ENCODE measurements at places on chromosomes 16 and 17. TPM values are rescaled to one million over a fixed set of nuclear protein-coding genes. Genes with fewer than 3 reads are reported as not detected.

DNA sequence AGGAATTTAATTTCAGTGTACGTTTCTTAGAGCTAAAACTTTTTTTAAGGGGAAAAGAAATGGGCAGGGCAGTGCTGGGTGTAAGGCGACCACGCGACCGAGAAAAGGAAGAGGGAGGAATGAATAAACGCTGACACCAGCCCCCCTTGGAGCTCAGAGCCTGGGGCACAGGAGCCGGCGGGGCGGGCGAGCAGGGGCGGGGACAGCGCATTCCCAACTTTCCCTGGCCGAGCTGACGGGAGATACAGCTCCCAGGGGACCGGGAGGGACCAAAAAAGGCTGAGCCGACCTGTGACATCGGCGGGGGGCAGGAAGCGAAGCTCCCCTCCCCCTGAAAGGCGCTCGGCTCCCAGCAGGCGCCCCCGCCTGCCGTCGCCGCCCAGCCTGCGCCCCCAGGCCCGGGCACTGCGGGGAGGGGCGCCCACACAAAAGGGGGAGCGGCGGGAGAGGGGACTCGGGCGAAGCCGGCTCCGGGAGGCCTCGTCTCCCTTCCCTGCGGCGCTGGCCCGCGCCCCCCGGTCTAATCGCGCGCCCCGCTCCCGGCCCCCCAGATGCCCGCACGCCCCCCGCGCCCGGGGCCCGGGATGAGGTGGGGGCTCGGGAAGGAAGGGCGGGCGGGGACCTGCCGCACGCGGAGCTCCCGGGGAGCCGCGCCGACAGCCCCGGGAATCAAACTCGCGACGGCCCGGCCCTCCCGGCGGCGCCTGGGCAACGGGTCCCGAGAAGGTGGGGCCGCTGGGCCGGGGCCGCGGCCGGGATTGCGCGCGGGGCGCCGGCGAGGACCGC is 622 bp downstream of the CUEDC1 start:
- no peak for DNase-seq

DNA sequence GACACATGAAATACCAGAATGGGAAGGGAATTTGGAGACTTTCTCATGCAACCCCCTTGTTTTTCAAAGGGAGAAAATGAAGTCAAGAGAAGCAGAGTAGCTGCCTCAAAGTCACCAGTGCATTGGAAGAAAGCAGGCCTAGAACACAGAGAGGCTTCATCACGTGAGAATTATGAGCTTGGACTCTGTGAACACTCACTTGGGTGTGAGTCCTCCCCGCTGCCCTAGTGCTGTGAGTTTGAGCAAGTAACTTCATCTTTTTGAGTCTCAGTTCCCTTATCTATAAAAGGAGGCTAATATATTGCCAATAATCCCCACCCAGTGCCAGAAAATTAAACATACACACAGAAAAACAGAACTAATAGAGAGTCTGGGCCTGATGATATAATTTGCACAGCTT is 315.8 kb downstream of the XYLT1 start:
- no peak for DNase-seq

DNA sequence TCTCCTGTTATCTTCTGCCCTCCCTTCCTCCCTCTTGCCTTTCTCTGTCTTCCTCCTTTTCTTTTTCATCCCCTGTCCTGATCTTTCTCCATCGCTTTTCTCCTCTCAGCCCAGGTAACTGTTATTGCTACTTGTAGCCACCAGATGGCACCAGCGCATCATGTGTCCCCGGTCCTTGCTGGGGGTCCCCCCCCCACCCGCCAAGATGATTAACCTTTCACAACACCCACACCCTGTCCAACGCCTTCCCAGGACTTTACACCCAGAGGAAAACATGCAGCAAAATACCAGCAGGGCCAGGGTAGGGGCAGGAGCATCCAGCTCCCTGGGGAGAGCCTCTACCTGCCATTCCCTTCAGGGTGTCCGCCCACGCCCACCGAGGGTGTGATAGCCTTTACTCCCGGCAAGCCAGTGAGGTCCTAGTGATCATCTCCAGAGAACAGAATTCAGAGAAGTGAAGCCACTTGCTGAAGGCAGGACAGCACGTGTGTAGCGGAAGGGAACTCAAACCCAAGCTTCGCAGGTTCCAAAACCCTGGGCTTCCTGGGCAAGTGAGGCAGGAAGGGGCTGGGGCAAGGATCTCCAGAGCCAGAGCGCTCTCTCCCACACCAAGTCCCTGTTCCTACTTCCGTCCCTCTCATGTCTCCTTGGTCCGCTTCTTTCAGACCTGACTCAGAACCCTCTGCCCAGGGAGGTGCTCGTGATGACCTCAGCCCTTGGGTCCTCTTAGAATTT is 13.4 kb upstream of the TAC4 start:
- DNase-seq, result peak; percentile 38

- no peak for DNase-seq
Measured at GRCh38 chr17:76834870-76835269, 33.3 kb upstream of the MGAT5B start.

GRCh38 chr16:22764662-22765327 is 49.2 kb upstream of the HS3ST2 start:
- DNase-seq, result no peak

DNA sequence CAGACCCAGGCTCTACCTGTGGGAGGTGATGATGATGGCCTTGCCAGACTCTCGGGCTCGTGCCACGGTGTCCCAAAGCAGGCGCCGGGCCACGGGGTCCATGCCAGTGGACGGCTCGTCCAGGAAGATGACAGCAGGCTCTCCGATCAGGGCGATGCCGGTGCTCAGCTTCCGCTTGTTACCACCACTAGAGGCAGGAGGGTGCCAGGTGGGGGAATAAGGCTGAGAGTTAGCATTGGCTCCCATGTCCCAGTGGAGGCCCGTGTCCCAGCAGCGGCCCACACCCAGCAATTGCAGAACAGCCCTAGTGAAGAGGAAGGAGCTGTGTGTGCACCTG is 10.3 kb upstream of the RNPS1 start:
- no peak for DNase-seq

DNA sequence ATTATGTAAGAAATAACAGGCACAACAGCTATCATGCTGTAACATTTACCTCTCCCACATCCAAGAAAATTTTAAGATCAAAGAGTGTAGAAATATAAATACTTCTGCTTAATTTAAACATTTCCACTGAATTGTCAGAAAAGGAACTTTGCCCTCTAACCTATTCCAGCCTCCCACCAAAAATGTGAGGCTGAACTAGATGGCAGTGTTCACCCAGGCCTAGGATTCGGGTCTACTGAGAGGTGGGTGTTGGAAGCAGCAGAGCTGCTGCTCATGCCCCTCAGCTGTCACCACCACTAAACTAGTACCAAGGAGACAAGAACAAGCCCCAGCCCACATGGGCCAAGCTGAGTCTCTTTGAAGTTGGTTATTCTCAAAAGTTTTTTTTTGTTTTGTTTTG is 11.3 kb downstream of the CIAPIN1 start:
- no peak for DNase-seq

DNA sequence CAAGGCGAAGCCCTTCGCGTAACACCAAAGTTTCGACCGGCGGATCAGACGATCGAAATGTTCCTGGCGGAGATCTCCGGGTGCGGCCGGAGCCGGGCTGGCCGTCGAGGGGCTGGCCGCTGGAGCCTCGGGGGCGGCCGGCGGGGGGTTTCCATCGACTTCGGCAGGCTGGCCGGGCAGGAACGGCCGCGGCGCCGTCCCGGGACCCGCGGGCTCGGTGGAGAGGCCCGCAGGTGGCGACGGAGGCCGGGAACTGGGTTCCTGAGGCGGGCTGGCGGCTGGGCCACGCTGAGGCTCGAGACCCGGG is 1.1 kb downstream of the EPOP start:
- no peak for DNase-seq

DNA sequence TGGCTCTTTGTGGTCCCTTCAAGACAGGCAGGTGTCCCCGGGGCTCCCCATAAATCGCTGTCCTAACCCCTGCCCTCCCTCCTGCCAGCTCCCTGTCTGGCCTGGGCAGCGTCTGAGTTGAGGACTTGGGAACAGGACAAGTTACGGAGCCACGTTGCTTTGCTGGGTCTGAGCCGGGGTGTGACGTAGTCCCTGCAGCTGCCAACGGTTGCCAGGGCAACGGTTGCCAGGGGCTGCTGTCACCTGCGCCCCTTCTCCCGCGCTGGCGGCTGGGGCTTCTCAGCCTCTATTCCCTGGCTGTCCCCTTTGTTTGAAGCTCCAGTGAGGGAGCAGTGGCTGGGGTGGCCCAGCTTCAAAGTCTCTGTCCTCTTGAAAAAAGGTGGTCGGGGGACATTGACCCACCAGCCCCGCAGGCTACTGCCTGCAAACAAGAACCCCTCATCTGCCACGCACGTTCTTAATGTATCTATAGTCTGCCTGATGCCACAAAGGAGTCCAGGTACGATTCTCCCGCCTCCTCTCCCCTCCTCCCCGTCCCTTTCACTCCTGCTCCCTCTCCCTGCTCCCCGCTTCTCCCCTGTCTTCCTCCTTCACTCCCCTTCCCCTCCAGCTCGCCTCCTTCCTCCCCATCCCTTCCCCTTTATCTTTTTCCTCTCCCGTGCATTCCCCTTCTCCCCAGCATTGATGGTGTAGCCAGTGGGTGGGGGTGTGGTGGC is 10.9 kb downstream of the ADGRG1 start:
- no peak for DNase-seq

- DNase-seq, result no peak
Measured at GRCh38 chr17:83190004-83190385, 110.6 kb downstream of the METRNL start.

DNA sequence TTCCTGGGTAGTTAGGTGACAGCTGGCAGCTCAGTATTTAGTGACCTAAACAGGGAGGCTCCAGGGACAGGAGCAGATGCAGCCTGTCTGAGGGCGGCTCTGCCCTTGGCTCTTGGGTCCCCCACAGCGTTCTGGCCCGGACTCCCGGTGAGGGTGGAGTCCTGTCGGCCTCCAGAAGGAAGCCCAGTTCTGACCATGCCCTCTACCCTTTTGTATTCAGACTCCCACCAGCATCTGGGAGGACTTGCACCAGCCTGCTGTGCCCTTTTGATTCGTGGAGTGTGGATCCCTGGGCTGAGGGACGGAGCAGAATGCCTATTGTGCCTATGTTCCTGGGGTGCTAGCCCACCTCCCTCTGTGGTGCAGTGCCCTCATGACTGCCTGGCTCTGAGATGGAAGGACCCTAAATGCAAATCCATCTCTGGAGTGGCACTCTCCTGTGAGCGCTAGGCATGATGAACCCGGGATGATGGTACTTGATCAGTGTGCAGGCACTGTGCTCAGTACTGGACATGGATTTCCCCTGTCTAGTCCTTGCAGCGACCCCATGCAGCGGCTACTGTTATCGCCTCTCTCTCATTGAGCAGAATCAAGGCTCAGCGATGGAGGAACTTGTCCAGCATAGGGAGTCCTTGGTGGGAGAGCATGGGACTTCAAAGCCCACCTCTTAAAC is 123.1 kb downstream of the SNX29 start:
- no peak for DNase-seq

DNA sequence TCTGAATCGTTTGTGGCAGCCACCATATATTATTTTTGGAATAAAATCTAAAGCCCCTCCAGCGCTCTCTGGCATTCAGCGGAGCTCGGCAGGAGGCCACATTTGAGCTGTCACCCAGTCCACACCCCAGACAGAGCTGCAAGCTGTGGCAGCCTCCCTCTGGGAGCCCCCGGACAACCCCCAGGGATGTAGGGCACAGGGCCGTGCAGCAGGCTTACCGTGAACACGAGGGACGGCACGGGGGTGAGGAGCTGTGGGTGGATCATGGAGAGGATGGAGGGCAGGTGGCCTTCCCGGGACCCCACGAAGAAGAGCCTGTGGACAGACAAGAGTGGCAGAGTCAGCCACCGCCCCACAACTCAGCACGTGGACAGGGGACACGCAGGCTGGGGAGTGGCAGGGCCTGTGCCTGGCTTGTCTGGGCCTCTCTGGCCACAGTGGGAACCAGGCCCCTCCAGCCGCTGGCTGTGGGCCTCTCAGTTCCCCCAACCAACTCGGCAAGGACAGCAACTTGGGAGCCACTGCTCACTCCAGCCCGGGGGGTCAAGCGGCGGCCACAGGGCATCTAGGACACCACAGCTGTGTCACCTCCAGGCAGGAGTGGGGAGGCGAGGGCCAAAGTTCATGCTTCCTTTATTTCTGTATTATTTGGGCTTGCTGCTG is 31.5 kb downstream of the SLC7A5 start:
- DNase-seq, result no peak

- DNase-seq, result peak; percentile 91
Measured at GRCh38 chr16:69410219-69410990, 14.0 kb upstream of the CYB5B start.

GRCh38 chr16:69490707-69491324 is 66.4 kb downstream of the CYB5B start:
- DNase-seq, result no peak

DNA sequence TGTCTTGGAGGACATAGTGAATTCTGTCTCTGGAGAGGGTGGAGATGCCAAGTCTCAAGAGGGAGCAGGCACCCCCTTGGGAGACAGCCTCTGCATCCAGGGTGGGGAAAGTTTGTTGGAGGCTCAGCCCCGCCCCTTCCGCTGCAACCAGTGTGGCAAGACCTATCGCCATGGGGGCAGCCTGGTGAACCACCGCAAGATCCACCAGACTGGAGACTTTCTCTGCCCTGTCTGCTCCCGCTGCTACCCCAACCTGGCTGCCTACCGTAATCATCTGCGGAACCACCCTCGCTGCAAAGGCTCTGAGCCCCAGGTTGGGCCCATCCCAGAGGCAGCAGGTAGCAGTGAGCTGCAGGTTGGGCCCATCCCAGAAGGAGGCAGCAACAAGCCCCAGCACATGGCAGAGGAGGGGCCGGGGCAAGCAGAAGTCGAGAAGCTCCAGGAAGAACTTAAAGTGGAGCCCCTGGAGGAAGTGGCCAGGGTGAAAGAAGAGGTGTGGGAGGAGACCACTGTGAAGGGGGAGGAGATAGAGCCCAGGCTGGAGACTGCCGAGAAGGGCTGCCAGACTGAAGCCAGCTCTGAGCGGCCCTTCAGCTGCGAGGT is 5.2 kb downstream of the ZNF646 start:
- DNase-seq, result no peak

GRCh38 chr16:48555155-48555554 is 54.8 kb downstream of the N4BP1 start:
- DNase-seq, result no peak

DNA sequence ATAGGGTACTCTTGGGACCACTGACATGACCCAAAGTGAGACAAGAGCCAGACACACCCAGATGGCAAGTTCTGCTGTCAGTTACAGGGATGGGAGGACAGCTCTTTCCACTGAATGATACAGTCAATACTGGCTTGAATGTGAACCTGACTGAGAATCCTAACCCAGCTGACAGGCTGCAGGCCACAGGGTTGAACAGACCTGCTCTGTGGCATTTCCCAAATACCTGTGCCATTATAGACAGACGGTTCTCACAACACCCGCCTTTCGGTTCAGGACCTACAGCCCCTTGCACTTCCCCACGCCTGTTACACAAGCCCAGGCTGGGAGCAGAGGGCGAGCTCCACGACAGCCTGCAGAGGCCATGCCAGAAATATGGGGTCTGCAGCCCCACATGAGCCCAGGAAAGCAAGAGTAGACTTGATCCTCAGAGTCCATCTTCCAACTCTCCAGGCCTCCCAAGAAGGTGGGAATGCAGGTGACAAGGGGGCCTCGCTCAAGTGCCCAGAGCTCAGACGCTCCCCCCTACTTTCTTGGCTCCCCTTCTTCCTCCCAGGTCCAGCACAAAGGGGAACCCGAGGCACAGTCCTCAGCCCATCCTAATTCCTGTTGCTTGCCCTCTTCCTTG is 314.3 kb downstream of the SOX9 start:
- DNase-seq, result no peak

Gene RNF213
- 182 TPM for total RNA-seq

Gene SLFN5
- total RNA-seq, result 82.7 TPM

Gene KRTAP9-7
- total RNA-seq, result not detected

Gene CCR7
- not detected for total RNA-seq

Gene YBX2
- total RNA-seq, result 0.45 TPM

Gene WNK4
- 9.7 TPM for total RNA-seq

Gene FCSK
- total RNA-seq, result 20.1 TPM

Gene TOP2A
- total RNA-seq, result 2.1 TPM

Data from renal cortical epithelial cell (primary cell).